Suprapubic skin (tissue), 4 donors: ENCODE measurements at places on chromosomes 6 and 20. TPM values are rescaled to one million over a fixed set of nuclear protein-coding genes. Genes with fewer than 3 reads are reported as not detected.

The HNF4A gene
- not detected for total RNA-seq

The ANGPT4 gene
- total RNA-seq: 0.56 TPM

DNA sequence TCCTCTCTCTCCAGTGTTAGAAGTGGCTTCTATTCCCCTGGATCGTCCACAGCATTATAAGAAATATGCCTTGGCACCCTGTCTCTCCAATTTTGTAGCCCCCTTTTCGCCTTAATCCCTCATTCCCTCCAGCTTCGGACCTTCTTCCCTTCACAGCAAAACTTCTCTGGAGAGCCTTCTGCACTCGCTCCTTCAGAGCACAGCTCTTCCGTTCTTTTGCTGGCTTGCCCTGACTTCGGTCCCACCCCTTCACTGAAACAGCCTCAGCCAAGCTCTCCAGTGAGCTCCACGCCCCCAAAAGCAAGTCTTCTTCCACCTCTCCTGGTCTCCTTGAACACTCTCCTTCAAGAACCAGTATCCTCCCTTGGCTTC, 134.7 kb upstream of the RNF24 start:
- peak; percentile 53 for DNase-seq

DNA sequence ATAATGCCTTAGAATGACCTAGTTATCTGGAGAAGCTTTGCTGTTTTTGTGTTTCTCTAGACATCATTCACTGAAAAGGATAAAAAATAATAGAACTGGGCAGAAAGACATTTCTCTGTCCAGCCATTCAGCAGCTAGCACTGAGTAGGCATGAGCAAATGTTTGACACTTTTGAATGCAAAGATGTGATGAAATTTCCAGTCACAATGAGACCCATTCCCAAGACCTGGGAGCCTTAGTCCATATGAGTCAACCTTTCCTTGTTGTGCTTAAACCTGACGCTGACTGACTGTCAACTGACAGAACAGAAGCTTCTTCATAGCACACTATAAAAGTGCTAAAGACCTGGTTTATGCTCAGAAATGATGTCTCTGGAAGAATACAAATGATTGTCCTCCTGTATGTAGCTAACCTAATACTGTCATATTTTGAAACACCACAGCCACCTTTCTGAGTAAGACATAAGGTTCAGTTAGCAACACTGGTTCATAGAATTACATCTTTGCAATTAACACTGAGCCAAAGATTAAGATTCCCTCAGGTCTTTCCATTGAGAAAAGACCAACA, 17.1 kb downstream of the RALGAPA2 start:
- DNase-seq: no peak

- DNase-seq: no peak
Measured at GRCh38 chr6:149425754-149426153, 25.7 kb downstream of the SUMO4 start.

DNA sequence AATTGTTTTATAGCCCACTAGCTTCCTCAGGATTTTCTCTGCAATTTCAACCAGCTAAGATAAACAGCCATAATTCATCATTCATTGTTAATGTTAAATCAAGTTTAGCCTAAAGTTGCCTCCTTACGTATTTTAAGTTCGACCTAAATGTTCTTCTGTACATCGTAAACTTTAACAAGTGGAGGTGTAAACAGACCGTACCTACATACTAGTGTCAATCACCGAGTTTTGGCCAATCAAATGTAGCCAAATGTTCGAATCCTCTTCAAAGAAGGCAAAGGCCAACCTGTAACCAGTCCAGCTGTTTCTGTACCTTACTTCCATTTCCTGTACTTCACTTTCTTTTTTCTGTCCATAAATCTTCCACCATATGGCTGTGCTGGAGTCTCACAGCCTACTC, 13.5 kb downstream of the MBOAT1 start:
- no peak for DNase-seq

- DNase-seq: no peak
Measured at GRCh38 chr6:77880501-77880900, 227.7 kb downstream of the MEI4 start.

GRCh38 chr6:52183131-52183713, 3.0 kb upstream of the IL17A start:
- no peak for DNase-seq

DNA sequence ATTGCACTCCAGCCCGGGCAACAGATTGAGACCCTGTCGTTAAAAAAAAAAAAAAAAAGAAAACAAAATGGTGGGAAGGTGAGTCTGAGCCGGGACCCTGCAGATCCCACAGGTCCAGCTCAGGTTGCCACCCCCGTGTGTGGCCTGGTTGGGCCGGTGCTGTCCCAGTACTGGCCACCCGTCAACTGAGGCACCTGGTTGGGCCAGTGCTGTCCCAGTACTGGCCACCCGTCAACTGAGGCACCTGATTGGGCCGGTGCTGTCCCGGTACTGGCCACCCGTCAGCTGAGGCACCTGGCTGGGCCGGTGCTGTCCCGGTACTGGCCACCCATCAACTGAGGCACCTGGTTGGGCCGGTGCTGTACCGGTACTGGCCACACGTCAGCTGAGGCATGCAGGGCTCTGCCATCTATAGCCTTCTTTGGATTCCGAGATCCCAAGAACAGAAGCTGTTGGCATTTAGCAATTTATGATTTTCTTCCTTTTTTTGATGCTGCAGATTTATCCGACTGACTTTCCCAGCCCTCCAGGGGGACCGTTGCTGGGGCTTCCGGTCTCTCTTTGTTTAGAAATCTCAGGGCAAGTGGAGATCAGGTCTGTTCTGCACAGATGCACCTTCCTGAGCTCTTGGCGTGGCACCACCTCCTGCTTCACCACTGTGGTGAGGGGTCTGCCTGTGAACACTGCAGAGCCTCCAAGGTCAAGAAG, 113.8 kb downstream of the SYCP2 start:
- DNase-seq: no peak

- no peak for DNase-seq
Measured at GRCh38 chr6:164569509-164569908, 739.9 kb downstream of the C6orf118 start.

DNA sequence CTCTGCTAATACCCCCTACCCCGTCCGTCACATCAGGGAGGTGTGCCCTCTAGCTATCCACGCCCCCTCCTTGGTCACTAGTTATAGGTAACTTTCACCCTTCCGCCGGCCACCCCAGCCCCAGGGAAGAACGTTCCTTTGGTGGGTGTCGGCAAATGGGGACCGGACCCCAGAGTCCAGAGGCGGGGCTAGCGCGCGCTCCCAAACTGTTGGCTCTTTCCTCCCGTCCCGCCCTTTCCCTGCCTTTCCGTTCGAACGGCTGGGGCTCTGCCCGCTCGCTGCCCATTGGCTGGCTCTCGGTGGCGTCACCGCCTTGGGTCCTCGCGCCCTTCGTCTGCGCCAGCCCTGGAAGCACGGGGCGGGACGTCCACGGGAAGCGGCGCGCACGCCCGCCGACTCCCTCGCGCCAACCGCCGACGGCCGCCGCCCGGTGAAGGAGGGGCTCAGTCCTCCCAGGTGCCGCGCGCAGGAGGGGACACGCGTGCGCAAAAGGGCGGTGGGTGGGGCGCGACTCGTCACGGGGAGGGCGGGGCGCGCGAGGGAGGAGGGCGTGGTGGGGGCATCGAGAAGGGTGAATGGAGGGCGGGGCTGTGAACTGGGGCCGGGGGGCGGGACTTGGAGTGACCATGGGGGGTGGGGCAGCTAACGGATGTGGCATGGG, 634 bp upstream of the PHF1 start:
- DNase-seq: peak; percentile 98

GRCh38 chr6:100796049-100796823, 84.9 kb downstream of the ASCC3 start:
- no peak for DNase-seq

DNA sequence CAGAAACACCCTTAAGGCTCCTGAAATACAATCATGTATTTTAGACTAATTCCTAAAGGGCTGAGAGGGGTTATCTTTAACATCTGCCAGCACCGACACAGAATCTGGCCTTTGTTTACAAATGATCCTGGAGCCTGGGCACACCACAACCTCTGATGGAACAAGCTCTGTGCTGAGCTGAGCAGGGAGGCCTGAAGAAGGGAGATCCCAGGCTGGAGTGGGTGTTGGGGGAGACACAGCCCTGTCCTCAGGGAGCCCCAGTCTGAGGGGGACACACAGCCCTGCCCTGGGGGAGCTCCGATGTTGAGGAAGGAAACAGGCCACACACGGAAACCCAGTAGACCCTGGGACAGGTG, 130.5 kb downstream of the VEGFA start:
- no peak for DNase-seq

- no peak for DNase-seq
Measured at GRCh38 chr6:38150681-38151296, 331.3 kb downstream of the ZFAND3 start.

- DNase-seq: no peak
Measured at GRCh38 chr6:21171801-21172200, 421.8 kb upstream of the SOX4 start.

DNA sequence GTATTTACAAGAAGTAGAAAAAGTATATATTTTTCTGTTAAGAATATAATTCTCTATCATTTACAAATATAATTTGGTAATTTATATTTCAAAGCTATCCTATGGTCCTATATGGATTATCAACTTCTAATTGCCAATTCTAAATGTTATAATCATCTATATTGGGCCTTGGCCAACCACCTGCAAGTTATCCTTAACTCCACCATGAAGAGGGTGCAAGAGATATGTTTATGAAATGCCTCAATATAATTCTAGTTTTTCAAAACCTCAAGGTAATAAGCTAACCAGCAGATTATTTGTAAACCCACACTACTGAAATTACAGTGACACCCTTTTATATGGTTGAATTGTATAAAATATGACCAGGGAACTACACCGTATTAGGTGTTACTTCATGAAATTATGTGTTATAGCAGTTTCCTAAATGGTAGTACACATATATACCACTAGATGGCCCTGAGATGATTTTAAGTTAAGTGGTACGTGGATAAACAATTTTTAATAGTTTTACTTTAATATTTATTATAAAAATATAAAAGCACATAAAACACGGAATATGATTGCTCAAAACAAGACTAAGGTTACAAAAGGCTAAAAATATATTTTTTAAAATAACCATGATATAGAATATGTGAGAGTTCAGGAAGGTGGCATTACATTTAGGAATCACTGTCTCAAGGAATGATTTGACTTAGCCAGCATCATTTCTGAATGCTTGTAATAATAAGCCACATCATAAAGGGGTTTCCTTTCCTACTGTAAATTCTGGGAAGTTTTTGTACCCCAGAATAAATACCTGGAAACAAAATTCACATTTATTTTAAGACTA, 9.8 kb upstream of the PNISR start:
- no peak for DNase-seq

DNA sequence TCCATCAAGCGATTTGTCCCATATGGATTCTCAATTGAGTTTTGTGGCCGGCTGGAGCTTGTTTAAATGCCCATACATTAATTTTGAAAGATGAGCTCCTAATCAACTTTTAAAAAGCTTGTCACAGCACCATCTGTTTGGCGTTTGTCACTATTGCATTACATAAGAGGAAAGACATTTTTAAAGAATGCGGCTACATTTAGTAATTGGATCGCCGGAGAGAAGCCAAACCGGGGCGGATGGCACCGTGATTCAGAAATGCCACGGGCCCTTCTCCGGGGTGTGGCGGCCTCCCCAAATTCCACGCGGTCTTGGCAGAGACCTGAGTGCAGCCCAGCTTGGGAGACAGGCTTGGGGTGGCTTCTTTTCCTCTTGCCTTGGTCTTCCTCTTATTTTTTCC, 67.7 kb upstream of the ZNFX1 start:
- peak; percentile 86 for DNase-seq

DNA sequence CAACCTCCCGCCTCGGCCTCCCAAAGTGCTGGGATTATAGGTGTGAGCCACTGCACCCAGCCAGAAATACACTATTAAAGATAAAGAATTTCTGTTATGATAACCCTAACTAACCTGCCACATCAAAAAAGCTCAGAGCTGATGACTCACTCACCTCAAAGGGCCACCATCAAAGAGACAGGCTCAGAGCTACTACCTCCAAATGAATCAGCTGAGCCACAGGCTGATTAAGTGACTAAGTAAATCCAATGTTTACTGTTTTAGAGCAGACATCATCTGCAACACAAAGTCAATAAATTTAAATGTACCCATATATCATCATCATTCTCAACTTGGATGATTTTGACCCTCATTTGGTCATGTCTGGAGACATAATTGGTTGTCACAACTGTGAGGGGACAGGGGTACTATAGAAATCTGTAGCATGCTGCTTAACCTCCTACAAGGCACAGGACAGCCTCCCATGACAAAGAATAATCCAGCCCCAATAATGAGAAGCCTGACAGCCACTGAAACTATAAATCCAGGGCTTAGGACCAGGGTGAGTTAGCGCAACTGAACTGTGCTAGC, 106.5 kb downstream of the ATP9A start:
- DNase-seq: no peak

DNA sequence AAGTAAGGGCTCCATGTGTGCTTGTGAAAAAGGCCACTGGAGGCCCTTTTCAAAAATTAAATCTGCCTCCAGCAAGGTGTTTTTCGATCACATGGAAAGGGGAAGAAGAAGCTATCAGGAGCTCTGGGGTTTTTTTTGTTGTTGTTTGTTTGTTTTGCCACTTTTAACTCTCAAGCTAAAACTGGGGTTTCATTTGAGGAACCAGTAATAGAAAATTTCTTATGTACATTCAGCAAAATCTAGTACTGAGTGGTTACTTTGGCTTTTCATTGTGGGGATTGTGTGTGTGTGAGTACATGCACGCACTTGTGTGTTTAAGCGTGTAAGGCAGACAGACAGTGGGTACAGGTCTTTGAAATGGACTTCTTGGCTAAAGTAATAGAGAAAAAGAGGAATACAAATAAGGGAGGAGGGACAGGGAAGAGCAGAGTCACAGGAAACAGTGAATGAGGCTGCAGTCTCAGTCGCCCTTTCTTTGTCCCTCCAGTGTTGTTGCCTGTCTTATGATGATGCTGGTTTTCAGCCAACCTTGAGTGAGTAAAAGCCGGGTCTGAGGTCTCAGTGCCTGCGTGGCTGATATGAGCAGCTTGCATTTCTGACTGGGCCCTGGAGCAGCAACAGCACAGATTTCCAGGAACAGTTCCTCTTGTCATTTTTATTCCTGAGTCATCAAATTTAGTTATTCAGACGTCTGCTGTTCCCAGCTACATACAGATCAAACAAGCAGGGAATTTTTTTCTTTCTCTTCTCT, 26.2 kb downstream of the SLC16A10 start:
- DNase-seq: no peak

DNA sequence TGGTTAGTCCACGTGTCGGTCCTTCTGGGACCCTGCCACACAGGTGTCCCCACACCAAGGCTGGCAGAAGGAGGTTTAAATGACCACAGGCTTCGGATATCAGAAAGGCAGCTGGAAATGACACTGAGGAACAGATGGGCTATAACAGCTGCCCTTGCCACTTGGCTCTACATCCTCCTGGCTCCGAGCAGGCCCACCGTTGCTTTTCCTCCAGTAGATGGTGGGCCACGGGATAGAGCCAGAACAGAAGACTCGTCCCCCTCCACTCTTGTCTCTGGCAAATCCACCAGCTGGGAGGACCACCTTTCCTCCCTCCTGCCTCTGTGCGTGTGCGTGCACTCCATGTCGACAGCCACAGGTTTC, 17.6 kb downstream of the WRNIP1 start:
- DNase-seq: no peak
